ENCODE measurements at places on chromosomes 13 and 19.
A peak's percentile ranks its signal among the peaks of the same experiment; 100 is the strongest.

DNA sequence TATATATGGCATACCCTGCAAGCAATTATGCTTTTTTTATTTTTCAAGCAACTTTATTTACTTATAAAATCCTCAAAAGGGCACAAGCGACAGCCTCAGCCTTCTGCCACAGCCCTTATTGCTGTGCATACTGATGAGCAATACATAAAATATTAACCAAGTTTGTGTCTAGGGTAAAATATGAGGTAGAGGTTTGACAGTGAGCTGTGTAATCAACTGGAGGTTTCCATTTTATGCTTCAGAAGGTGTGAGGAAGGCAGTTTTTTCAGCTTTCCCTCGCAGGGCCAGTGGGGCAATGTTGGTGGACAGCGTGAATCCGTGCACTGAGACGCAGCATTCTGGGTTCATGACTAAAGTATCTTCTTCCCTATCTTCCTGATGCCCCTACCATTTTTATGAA, 310.4 kb downstream of the IRS2 start:
- no peak for DNase-seq

GRCh38 chr19:50835103-50835784, 1.9 kb upstream of the KLK15 start:
- DNase-seq, result no peak

- DNase-seq, result no peak
Measured at GRCh38 chr19:7006135-7006704, 15.0 kb downstream of the MBD3L2B start.

GRCh38 chr19:44580366-44580895, 32.9 kb upstream of the IGSF23 start:
- DNase-seq, result no peak

DNA sequence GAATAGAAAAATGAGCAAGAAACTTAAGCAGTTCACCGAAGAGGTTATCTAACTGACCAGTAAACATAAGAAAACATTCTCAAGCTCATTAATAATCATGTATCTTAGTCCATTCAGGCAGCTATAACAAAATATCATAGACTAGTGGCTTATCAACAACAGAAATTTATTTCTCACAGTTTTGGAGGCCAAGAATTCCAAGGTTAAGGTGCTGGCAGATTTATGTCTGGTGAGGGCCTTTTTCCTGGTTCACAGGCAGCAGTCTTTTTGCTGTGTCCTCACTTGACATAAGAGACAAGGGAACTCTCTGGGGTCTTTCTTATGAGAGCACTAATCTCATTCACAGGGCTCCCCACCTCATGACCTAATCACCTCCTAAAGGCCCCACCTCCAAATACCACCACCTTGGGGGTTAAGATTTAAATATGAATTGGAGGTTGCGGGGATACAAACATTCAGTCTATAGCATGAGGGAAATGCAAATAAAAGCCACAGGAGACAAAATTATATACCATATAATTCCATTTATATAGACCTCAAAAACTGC, 123.6 kb downstream of the ZAR1L start:
- no peak for DNase-seq

DNA sequence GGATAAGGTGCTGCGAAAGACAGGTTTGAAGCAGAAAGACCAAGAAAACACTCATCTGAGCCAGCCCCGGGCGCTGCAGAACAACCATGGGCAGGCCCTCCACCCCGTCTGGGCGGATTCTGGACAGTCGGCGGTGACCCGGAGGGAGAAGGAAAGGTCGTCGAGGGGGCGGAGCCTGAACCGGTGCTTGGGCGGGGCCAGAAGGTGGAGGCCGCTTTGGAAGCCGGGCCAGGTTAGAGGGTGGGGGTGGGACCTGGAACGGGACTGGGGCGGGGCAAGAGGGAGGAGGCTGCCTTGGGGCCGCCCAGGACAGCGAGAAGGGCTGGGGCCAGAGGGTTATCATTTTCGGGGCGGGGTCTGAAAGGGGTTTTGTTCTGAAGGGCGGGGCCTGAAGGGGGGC, 5.0 kb upstream of the ZNF765 start:
- no peak for DNase-seq

- DNase-seq, result peak; percentile 87
Measured at GRCh38 chr19:3544742-3545668, 6.0 kb downstream of the TEKTIP1 start.

GRCh38 chr19:55676383-55676782, 1.4 kb downstream of the EPN1 start:
- no peak for DNase-seq

- peak; percentile 84 for DNase-seq
Measured at GRCh38 chr19:57888560-57889231, at the start of gene ZNF814. Gene ZNF814 (minus strand): TSS chr19:57889037. CDS start chr19:57888802, 235 bp downstream.

- DNase-seq, result no peak
Measured at GRCh38 chr13:113951246-113951999, 22.5 kb downstream of the C13orf46 start.

DNA sequence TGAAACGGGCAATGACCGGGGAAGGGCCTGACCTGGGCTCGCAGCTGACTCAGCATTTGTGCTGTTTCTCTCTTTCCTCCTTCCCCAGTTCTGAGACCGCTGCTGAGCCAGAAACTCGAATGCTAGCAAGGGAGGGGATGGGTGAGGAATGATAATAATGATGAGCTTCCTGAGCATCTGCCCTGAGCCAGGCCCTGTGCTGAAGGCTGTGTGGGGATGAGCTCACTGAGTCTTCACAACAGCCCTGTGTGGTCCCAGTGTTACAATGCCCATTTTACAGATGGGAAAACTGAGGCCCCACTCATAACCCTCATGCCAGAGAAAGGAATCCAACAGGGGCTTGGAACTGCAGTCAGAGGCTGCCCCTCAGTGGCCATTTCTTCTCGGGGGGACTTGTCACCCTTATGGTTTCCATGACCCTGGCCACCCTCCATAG, 8.1 kb downstream of the SULT2B1 start:
- no peak for DNase-seq

GRCh38 chr13:40984668-40985366, 34.3 kb downstream of the ELF1 start:
- DNase-seq, result no peak

DNA sequence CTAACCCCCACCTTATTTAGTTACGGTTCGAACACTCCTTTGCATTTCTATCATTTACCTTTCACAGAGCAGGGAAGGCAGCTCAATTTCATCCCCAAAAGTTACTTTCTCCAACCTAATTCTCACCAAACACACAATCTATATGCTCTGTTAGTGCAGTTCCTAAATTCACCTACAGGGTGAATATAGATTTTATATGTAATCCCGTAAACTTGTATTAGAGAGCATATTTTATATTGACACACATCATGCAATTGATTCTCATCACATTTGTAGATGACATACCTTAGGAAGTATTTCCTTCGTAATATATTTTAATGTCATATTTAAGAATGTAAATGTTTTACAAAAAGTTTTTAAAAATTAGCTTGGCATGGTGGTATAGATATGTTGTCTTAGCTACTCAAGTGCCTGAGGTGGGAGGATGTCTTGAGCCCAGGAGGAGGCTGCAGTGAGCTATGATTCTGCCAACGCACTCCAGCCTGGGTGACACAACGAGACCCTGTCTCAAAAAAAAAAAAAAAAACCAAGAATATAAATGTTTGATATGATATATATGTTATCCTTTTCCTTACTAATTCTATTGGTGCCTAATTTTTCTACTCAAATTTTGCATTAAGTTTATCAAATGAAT, 57.3 kb upstream of the TNFRSF19 start:
- no peak for DNase-seq

DNA sequence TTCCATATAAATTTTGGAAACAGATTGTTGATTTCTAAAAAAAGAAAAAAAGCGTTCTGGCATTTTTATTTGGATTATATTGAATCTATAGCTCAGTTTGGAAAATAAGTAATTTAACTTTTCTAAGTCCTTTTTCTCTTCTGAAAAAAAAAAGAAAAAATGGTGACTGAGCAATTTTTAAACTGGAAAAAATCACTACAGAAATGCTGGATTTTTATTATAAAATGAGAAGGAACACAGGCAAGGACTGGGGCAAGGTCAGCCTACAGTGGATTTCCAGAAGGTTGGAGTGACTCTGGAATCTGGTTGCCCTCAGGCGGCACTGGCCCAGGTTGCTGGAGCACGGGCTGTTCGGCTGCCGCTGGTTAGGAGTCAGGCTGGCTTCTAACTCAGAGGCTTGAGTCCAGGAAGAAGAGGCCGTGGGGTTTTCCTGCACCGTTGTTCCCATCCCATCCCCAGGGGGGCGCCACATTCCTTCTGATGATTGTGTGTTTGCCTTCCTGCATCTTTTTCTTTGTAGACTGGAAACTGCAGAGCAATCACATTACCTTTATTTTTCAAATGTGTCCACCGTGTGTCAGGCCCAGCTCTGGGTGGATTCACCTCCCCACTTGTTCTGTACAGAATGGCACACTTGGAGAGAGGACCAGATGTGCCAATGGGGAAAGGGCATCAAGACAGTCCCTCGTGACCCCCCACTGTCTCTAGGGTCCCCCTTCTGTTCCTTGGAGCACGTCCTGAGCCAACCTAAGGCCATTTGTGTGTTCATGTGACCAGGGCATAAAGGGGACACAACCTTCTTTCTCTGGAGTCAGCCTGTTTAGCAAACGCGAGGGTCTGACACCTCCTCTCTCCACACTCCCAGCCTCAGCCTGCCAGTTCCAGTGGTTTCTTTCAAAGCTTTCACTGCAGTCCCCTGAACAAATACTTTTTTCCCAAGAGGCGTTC, 44.5 kb upstream of the GTF3A start:
- peak; percentile 48 for DNase-seq

GRCh38 chr19:12098040-12098439, 33.5 kb downstream of the ZNF844 start:
- DNase-seq, result no peak

GRCh38 chr13:102310691-102311418, 91.0 kb downstream of the FGF14 start:
- DNase-seq, result no peak

- no peak for DNase-seq
Measured at GRCh38 chr19:34082289-34083077, 89.8 kb upstream of the LSM14A start.

GRCh38 chr19:16463991-16464575, 7.7 kb downstream of the EPS15L1 start:
- DNase-seq, result no peak

- DNase-seq, result no peak
Measured at GRCh38 chr19:2173767-2174577, 10.2 kb downstream of the DOT1L start.

DNA sequence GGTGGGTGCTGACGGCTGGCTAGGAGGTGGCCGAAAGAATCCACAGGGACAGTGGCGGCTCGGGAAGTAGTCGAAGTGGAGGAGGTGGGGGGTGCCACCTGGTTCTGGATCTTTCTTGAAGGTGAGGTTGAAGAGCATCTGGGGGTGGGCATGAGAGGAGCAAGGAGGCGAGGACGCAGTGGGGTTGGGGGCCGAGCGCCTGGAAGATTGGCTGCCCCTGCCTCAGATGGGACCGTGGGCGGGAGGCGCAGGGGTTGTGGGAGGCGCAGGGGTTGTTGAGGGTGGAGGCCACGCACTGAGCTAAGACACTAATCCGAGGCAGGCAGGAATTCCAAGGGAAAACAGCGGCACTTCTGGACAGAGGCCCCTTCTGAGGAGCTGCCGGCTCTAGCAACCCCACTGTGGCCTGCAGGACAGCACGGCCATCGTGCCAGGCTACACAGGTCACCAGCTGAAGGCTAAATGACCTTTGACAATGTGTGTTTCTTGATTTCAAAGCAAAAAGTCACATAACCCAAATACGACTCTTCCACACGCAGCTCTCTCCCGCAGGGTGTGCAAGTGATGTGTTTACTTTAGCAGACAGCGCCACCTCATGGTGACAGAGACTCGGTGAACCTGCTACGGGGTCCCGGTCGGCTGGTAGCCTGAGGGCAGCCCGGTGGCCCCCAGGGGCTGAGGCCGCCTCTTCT, 44.1 kb upstream of the RANBP3 start:
- peak; percentile 93 for DNase-seq

GRCh38 chr13:90171649-90172048, 1175.8 kb upstream of the MIR17HG start:
- no peak for DNase-seq

DNA sequence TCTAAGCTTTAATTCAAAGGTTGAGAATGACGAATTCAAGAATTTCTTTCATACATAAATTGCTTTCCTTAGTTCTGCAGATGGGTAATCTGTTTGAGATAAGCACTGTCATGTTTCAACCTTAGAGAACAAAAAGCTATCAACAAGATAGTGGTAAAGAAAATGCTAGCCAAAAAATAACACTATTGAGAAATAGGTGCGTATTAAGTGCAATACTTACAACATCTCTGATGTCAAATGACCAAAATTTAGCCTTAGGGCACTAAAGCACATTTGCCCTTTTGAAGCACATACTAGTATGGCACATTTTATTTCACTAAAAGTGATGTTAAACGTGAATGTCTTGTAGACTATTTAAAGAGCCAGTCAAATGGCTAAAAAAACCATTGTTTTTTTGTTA, 4.9 kb downstream of the KBTBD6 start:
- no peak for DNase-seq

DNA sequence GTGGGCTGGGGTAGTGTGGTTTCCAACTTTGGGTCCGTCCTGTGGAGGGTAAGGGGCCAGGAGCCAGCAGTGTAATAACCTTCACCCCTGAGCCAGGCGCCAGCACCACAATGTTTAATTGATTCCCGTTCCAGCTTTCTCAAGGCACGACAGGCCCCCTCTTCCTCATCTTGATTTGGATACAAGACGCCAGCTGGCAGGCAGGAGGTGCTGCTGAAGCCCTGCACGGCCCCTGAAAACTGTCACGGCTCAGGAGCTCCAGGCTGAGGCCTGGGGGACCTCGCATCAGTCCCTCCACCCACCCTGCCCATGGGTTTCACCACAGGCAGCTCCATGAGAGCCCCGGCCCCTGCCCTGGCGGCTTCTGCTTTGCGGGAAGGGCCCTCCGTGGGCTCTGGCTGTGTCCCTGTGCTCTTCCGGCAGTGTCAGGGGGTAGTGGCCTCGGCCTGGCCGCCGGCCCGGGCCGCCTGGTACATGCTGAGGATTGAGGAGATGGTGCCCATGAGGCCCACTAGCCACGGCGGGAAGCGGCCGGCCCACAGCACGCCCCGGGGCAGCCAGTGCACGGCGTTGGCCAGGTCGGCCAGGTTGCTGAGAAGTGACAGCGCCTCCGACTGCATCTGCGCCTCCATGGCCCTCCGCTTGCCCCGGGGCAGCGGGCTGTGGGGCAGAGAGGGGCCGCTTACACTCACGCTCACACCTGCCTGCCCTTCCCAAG, 11.9 kb downstream of the PEX11G start:
- no peak for DNase-seq

DNA sequence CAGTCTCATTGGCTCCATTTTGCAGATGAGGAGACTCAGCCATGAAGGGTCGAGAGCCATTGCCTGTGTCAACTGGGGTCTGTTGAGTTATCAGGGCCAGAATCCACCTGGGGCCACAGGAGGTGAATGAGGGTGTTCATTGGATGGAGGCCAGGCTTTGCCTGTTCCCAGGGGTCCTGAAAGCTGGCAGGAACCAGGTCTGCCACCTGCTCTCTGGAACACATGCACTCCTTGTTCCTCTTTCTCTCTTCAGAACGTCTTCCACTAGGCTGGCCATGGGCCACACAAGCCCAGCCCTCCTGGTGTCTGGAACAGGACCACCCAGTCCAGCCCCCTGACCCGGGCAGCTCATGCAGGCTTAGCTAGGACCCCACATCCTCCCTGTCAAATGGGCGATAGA, 21.1 kb downstream of the PPP1R37 start:
- no peak for DNase-seq
